NCI-H1092 (cell line): ENCODE measurements at places on chromosomes 5 and 9.
A peak's percentile ranks its signal among the peaks of the same experiment; 100 is the strongest.

- DNase-seq: no peak
These were observed 46.3 kb downstream of the STC2 start for GRCh38 chr5:173281910-173282309.

DNA sequence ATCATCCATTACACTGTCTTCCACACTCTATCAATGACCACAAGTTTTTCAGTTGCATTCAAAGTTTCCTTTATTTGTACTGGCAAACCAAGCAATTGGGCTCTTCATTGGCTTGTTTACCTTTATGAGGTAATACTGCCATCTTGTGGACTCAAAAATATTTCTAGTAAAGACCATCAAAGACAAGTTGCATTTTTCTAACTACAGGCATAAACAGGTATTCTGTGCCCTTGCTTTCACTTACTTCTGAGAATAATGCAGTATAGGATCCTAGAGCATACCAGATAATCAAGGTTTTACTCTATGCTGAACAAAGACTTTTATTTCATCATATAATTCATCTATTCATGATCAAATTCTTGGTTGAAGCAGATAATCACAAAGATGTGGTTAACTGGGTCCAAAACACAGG, 173.7 kb upstream of the POU5F2 start:
- peak; percentile 30 for DNase-seq

DNA sequence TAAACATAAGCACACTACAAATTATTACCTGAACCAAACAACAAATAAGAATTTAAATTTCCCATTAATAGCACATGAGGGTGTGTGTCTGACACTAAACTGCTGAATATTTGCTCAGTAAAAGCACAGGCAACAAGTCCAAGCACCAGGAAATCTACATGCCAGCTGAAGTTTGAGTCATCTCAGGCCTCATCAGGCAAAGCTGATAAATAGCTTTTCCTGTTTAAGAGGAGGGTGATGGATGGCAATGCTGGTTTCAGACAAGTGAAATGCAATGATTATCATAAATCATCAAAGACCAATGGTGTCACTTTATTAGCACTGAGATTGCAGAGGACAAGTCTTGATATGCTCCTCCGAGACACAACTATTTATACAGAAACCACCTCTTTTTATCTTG, 1668.0 kb upstream of the C9orf72 start:
- DNase-seq: no peak

DNA sequence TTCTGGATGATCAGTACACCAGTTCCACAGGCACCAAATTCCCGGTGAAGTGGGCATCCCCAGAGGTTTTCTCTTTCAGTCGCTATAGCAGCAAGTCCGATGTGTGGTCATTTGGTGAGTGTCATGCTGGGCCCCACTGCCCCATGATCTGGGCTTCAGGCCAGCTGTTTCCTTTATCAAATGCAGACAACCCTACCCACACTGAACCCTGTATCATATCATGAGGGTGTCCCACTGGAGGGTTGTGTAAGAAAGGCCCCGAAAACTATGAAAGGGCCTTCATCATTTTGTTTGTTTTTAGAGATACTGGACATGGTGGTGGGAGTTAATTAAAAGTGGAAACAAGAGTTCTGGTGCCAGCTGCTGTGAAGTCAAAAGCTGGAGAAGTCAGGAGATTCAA, 20.0 kb upstream of the CYFIP2 start:
- no peak for DNase-seq

GRCh38 chr9:98576354-98576753, 132.4 kb downstream of the GABBR2 start:
- DNase-seq: no peak

DNA sequence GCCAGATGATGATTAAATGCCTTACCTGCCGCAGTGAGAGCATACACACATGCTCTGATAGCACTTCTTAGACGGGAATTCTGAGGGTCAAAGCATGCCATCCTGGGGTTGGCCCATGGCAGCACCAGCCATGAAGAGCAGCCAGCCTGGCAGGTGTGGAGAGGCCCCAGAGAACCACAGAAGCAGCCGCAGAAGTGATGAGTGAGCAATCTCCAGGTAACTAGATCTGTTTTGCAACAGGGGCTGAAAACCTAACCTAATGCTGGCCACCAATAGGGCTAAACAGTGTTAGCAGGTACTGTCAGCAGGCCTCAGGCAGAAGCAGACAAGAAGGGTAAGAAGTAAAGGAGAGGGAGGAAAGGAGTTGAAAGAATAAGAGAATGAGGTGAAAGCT, 33.5 kb upstream of the HOMER1 start:
- no peak for DNase-seq

- DNase-seq: no peak
These were observed 10.4 kb upstream of the MLLT3 start for GRCh38 chr9:20632705-20633104.

DNA sequence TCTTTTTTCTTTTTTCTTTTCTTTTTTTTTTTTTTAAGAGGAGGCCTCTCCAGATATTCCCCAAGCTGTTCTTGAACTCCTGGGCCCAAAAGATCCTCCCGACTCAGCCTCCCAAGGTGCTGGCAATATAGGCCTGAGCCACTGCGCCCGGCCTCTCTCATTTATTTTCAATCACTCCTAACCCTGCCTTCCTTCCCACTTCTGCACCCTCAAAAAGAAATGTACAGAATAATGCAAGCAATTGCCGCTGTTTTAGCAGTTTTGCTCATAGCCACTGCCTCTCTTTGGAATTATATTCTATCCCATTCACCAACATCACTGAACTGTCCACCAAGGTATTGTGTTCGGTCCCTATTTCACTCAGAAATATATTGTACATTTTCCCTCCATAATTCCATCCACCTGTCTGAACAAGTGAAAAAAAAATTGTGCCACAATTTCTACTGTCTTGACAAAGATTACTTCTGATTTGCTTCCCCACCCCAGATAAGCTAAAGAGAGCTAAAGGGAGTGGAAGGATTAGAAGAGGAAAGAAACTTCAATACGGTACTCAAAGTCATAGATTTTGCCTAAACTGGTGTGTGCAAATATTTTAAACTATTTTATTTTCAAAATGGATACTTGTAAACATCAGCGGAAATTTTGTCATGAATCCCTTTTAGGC, 1.9 kb downstream of the FNBP1 start:
- no peak for DNase-seq

DNA sequence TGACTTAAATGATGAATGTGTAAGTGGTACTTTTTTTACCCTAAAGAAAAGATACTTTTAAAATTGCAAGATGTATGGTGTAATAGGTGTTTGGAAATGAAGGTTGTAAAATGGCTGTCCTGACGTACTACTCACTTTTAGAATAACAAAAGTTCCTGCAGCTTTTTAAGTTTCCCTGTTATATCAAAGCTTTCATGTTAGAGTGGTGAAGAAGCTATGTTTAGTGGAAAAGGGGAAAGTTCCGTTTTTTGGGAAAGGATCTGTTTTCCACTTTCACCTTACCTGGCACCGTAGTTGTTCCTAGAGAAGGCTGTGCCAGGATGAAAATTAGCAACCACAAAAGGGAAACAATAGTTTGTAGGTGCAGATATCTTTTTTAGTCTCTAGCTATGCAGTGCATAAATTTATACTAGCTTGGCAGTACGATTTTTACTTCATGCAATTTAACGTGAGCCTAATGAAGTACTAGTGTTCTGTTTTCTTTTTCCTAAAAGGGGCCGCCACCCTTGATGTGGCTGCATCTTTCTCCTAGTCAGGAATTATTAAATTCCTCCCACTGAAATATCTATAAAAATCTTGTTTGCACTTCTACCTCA, 1.3 kb downstream of the TNPO1 start:
- no peak for DNase-seq

DNA sequence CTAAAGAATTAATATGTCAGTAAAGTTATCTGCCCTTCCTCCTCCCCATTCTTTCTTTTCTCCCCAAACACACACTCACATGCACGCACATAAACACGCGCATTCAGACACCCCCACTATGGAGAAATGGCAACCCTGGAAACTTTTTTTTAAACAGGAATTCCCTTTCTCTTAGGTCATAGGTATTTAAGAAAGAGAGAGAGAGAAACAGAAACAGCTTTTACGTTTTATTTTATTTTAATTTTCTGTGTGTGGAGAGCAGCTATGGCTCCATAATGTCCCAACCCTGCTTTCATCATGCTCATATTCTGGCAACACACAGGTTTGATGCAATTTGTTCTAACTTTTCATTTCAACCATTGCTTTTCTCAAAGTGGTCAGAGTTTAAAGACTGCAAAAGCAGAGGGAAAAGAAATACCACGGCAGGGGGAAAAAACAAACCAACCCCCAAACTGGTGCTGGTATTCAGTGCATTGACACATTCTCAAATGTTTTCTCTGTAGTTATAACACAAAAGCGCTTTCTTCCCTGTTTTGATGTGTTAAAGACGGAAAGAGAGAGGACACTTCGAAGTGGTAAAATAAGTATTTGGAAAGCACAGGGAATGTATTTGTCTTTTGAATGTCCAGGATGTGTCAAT, 126.0 kb upstream of the TMEM161B start:
- no peak for DNase-seq

DNA sequence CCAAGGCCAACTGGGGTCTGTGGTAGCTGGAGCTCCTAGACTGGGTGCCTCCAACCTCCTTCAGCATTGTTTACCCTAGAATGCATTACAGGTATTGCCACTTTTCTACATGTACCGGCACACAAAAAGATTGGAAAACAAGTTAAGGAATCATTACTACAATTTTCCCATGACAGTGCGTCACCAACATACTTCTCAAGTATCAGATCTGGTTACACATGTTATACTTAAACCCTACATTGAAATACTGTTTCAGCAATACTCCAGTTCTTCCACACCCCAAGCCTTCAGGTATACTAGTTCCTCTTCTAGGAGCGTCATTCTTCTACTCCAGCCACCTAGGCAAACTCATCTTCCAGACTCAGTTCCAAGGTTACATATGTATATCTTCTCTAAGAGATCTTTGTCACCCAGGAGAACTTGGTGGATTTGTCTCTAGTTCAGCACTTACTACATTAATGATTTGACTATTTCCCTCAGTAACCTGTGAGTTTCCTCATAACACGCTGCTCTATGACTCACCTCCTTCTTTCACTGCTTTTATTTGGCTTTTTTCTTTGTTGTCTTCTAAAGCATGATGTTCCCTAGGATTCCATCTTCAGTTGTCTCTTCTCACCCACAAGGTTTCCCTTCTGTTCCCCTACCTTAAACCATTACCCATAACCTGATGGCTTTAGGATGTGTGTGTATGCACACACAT, 217.0 kb downstream of the AP3B1 start:
- DNase-seq: no peak

- no peak for DNase-seq
These were observed 137.2 kb downstream of the MTX3 start for GRCh38 chr5:79853676-79854418.

GRCh38 chr5:134784241-134784920, 25.8 kb downstream of the DDX46 start:
- DNase-seq: no peak
